Astrocyte of the hippocampus (primary cell): ENCODE measurements at places on chromosomes 7 and 10.

- peak; percentile 59 for DNase-seq
Measured at GRCh38 chr10:95279042-95279820, 11.6 kb downstream of the PDLIM1 start.

DNA sequence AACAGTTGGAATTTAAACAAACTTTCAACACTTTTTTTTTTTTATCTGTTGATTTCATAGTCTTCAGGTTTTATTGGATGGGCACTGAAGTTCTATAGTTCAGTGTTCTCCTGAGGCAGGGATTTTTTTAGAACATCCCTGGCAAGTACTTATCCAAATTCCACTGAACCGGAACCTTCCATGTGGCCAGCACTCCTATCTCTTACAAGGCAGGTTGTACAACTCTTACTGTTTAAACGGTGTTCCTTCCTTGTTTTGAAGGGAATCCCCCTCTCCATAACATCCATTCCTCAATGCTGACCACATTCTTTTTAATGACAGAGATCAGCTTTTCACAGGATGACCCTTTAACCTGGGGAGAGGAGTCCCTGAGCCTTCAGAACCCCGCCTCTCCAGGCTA, 238.9 kb upstream of the CTBP2 start:
- DNase-seq, result no peak

- peak; percentile 59 for DNase-seq
Measured at GRCh38 chr10:65570143-65571010, 1355.5 kb upstream of the LRRTM3 start.

DNA sequence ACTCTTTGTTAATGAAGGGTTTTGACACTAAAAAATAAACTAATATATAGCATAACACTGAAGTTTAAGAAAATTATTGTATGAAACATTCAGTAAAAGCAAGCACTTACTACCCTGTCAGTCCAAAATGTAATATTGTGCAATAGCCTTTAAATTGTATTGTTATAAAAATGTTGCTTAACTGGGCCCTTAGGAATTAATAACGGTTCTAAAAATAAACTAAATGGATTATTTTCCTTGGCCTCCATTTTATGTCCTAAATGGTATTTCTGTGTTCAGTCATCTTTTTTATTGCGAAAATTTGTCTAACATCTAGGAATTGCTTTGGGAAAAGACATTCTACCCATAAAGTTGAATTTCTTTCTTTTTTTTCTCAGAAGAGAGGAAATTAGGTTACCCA, 49.0 kb upstream of the ABI1 start:
- DNase-seq, result no peak

DNA sequence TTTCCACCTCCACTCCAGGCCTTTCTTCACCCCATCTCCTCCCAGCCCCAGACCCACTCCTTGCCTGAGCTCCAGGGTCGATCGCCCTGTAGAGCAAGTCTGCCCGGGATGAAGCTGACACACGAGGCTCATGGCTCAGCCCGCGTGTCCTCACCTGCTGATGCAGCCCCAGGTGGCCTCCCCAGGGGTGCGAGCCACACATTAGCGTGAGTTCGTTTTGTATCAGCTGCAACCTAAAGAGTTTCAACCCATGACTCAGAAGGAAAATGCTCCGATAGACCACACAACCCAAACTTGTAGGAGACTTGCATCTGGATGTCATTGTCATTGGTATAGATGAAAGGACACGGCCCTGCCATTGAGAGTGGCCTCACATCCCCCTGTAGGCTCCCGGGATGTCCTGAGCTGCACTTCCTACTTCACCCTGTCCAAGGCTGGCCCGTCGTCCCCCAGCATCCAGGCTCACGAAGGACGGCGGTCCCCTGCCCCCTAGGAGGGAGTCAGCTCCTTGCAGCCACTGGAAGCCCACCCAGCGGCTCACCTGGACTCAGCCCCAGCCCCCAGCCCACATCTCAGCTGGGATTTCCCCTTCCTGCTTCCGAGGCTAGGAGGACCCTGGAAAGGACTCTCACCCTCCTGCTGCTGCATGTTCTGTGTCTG, 97.7 kb downstream of the HTR5A start:
- DNase-seq, result no peak

GRCh38 chr7:38903057-38903456, 5.9 kb downstream of the VPS41 start:
- DNase-seq, result no peak

DNA sequence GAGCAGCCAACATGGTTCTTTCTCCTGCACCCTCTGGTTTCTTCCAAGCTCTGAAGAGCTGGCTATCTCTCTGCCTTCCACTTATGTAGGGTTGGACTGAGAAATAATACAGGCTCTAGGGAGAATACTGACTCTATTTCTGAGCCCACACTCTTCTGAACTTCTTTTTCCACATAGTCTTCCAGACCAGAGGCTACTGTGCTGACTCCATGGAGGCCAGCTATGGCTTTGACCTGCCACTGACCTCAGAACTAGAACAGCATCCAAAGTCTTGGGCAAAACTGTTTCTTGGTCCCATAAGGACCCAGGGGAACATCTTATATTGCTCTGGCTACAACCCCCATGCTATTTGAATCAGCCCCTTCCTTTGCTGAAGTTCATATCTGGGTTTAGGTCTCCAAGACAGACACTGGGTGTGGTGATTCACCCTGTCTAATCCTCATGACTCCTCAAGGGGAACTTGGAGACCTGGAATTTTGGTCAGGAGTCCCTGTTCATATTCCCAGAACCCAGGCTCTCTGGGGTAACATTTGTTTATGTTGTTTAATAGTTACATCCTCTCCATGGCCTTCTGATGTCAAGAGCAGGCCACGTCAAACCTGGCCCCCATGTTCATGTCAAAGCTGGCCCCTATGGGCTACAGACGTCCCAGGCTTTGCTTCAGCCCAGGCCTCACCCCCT, 12.1 kb upstream of the PLAU start:
- no peak for DNase-seq

GRCh38 chr10:64191286-64191685, 670.1 kb downstream of the REEP3 start:
- peak; percentile 2 for DNase-seq

DNA sequence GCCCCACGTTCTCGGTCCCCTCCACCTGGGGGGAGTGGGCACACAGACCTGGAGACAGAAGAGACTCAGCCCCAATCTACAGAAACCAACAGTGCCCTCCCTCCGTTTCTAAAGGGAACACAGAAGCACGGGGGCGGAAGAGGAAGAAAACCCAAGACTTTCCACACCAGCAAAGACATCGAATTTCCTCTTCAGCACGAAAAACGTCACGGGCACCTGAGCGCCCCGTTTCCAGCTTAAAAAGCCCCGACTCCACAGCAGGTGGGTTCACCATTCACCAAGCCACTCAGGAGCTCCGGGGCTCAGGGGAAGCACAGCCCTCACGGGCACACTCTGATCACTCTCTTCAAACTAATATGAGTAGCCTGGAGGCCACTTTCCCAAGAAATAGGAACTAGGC, 19.6 kb downstream of the NUDT1 start:
- DNase-seq, result no peak

DNA sequence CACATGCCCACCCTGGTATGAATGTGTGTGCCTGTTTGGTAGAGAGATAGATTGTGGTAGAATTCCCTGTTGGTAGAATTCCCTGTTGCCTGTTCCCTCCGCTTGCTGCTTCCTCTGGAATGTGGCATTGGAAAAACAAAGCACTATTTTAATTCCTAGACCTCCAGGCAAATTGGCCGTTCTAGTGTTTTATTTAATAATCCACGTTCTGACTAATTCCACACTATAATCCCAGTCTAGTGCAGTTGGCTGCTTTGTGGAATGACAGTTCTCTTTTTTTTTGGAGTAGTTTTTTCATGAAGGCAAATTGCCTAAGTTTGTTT, 2.0 kb downstream of the HECW1 start:
- DNase-seq, result no peak

GRCh38 chr7:128835790-128836641, 5.8 kb downstream of the FLNC start:
- peak; percentile 91 for DNase-seq

GRCh38 chr7:51071427-51071826, 245.2 kb downstream of the COBL start:
- no peak for DNase-seq

DNA sequence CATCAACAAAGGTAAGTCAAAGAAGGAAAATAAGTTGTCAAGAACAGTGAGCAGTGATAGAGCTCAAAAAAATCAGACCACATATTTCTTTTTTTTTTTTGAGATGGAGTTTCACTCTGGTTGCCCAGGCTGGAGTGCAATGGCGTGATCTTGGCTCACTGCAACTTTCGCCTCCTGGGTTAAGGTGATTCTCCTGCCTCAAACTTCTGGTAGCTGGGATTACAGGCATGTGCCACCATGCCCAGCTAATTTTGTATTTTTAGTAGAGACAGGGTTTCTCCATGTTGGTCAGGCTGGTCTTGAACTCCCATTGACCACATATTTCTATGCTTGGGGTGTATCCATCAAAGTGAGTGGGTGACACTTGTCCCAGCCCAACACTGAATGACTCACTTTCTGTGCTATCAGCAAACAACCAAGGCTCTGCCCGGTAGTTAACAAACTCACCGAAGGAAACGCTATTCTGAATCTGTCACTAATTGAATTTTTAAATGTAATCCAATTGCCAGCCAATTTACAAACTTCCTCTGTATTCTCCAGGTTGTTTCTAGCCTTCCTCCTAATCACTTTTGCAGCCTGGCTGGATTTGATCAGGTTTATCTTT, 19.6 kb upstream of the SMNDC1 start:
- DNase-seq, result no peak

GRCh38 chr10:48735836-48736390, 51.2 kb downstream of the WDFY4 start:
- DNase-seq, result no peak

DNA sequence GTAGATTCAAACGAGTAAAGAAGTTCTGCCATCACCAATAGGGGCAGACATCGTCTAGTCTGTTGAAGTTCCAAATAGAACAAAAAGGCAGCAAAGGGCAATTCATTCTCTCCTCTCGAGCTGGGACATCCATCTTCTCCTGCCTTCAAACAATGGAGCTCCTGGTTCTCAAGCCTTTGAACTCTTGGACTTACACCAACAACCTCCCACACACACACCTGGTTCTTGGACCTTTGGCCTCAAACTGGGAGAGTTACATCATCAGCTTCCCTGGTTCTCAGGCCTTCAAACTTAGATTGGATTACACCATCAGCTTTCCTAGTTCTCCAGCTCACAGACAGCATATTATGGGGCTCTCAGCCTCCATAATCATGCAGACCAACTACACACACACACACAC, 9.8 kb upstream of the GIMAP5 start:
- no peak for DNase-seq

GRCh38 chr10:106493751-106494150, 670.8 kb downstream of the SORCS1 start:
- DNase-seq, result peak; percentile 26

DNA sequence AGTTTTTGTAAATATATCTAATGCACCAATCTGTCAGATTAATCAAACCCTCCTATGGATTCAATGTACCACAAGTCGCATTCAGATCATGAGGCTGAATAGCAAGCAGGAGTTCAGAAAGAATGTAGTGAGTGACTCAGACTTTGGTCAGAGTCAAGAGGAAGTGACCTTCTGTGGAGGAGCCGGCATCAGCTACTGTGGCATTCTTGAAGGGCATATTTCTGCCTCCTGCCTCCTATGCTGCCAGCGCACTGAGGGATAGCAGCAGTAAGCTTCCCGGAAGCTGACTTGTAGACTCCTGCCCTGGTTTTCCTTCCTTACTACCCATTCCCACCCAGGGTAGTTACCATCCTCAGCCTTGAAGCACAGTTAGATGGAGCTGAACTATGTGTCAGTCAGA, 867.5 kb downstream of the NRG3 start:
- DNase-seq, result peak; percentile 86

- DNase-seq, result no peak
Measured at GRCh38 chr10:123427165-123427786, 238.9 kb upstream of the GPR26 start.

DNA sequence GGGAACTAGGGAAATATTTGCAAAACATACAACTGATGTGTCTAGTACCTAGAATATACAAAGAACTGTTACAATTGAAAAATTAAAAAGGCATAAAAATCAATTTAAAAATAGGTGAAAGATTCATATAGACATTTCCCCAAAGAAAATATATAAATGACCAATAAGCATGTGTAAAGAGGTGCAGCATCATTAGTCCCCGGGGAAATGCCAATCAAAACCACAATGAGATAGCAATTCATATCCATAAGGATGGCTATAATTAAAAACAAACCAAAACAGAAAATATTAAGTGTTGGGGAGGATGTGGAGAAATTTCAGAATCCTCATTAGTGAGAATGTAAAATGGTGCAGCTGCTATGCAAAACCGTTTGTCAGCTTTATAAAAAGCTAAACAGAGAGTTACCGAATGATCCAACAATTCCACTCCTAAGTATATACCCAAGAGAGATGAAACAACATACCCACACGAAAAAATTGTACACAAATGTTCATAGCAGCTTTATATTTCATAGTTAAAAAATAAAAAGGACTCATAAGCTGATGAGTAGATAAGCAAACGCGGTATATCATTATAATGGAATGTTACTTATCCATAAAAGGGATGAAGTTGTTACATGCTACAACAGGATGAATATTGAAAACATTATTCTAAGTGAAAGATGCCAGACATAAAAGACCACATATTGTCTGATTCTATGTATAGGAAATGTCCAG, 210.1 kb upstream of the INHBA start:
- no peak for DNase-seq

DNA sequence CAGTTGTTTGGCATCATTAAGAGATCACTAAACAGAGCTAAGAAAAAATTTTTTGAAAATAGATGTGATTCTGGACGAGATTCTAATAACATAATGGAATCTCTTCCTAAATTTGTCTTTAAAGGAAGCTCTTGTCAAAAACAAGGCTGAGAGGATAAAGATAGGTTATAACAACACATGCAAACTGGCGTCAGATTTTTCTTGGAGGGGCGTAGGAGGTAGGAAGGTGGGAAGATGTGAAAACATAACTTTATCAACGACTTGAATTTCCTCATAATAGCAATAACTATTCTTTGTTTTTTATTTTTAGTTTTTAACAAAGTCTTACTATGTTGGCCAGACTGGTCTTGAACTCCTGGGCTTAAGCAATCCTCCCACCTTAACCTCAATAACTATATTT, 31.8 kb upstream of the JCAD start:
- DNase-seq, result no peak

DNA sequence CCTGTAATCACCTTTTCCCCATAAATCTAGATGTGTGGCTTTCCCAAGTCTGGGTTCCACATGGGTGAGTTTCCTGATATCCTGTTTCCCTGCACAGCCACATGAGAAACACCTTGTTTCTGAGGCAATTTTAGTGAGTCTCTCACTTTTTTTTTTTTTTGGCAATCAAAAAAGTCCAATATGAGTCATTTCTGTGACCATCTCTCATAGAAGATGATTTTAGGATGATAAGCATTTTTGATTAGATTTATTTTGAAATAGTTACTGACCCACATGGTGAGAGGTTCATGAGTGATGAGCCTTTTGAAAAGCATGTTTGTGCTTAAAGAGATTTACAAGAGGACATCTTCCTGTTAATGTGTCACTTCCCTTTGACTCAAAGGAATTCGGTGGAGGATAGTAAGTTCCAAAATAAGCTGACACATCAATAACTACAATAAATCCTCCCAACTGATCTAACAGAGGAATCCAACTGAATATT, 464.0 kb downstream of the INHBA start:
- DNase-seq, result no peak
